Muscle of leg (tissue), 16 donors: ENCODE measurements at places on chromosomes 7 and 10. TPM values are rescaled to one million over a fixed set of nuclear protein-coding genes. Genes with fewer than 3 reads are reported as not detected.
A peak's percentile ranks its signal among the peaks of the same experiment; 100 is the strongest.

GRCh38 chr7:105027176-105027853 is 13.3 kb downstream of the KMT2E start:
- DNase-seq = no peak

- peak; percentile 22 for DNase-seq
Measured at GRCh38 chr10:87918254-87918859, 54.9 kb downstream of the PTEN start.

DNA sequence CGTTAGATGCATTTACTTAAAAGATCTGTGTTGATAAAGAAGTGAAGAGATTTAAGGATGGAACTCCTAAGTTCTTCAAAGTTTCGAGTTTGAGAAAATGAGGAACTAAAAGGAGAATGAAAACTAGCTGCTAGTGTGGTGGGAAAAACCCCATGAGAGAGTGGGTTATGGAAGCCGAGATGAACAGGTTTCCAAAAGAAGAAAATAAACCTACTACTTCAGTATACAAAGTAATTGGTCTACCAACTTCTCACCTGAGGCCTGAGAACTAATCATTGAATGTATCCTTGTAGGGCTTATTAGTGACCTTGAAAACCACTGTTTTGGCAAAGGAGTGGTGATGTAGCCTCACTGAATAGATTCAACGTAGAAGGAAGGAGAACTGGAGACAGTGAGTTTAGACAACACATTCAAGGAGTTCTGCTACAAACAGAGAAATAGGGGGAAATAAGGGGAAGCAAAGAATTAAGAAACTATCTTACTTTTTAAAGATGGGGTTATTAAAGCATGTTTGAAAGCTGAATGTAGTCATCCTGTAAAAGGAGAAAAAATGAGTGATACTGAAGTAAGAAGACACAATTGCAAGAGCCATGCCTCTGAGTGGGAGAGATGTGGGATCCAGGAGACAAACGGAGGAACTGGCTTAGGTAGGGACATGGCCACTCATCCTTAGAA is 50.8 kb downstream of the CH25H start:
- no peak for DNase-seq

- DNase-seq = peak; percentile 80
Measured at GRCh38 chr10:80493522-80494051, 39.5 kb downstream of the TSPAN14 start.

- no peak for DNase-seq
Measured at GRCh38 chr7:16338065-16338464, 83.3 kb downstream of the CRPPA start.

The FAM180A gene
- 0.33 TPM for polyA plus RNA-seq

The CFAP46 gene
- 0.90 TPM for polyA plus RNA-seq

The CDC123 gene
- polyA plus RNA-seq = 83.1 TPM

The WDR86 gene
- polyA plus RNA-seq = 7.3 TPM
